NCI-H1417 treated with DMSO at 0.1 percent for 48 hours (cell line): ENCODE measurements at places on chromosomes 13 and 19.

GRCh38 chr19:10766049-10766623 is 48.3 kb downstream of the DNM2 start:
- DNase-seq, result no peak

DNA sequence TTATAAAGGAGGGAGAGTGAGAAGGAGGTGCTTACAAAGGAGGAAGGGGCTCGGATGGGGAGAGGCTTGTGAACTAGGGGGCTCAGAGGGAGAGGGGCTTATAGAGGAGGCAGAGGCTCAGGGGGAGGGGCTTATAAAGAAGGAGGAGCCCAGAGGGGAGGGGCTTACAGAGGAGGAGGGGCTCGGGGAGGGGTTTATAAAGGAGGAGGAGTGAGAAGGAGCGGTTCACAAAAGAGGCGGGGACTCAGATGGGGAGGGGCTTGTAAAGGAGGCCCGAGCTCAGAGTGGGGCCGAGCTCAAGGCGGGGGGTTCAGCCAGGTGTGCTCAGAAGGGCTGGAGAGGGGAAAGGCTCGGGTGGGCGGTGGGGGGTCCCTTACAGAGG is 500 bp downstream of the SMIM24 start:
- DNase-seq, result no peak

GRCh38 chr13:26760832-26761582 is 421 bp upstream of the GPR12 start:
- DNase-seq, result no peak

GRCh38 chr19:29297381-29297780 is 84.4 kb upstream of the UQCRFS1 start:
- no peak for DNase-seq

- DNase-seq, result peak; percentile 69
Observed at GRCh38 chr19:48634424-48635262, 2.5 kb downstream of the DBP start.

GRCh38 chr13:100823448-100823847 is 148.9 kb upstream of the TMTC4 start:
- DNase-seq, result no peak

DNA sequence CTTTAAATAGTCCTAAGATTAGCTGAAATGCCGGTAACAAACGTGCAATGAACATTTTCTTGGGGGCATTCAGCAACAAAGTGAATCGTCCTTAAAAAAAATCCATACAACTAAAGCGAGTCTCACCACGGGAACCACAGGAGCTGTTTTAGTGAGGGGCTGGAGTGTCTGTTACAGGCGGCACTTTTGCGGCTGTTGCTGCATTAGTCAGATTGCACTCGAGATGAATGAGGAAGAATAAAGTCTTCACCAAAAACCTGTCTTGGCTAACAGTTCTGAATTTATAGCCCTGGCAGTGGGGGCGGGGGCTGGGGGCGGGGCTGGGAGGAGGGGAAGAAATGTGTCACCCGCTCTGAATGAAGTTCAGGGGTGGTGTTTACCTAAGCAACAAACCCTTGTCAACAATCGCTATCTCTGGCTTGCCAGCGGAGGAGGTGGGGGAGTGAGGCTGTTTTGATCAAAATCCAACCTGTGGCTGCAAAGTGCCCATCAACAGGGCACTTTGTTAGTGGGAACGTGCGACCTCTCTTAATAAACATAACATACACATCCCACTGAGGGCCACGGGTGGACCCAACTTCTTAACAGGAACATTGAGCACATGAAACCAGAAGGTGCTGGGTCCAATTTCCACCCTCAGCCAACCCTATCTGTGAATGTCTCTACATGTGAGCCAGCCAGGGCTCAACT is 44.5 kb downstream of the RFX2 start:
- DNase-seq, result peak; percentile 72

GRCh38 chr19:10670182-10670581 is 16.0 kb downstream of the ILF3 start:
- no peak for DNase-seq
